Muscle of leg (tissue), 16 donors: ENCODE measurements at places on chromosomes 3 and 15.

DNA sequence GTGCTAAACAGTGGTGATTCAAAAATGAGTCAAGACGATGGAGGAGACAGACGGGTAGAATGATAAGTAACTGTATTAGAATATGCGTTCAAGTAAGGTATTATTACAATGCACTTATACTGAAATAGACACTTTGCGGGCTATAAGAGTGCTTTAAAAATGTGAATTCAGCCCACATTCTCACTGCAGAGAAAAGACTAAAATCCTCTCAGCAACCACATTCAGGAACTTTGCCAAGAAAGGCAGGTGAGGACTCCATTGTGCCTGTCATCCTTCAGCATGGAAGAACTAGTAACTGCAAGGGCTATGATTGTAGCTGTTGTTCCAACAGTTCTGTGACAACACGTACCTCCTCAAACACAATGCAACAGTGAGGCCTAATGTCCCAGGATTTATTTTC, 272.0 kb downstream of the RORA start:
- no peak for DNase-seq

DNA sequence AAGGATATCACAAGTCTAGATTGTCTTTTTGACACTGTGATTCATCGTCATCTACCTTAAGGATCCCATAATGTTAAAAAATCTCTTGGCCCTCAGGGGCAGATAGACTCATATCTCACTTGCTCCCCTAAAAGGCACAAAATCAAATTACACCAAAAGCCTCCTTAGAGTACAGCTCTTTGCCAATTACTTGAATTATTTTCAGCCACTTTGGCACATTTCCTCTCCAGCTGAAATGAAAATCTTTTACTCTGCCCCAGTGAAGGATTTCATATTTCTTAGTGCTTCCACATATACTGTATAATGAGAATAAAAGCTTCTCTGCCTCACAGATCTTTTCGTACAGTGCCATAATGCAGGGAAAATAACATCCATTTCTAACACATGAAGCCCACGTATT, 190.7 kb upstream of the GBE1 start:
- DNase-seq: peak; percentile 80

DNA sequence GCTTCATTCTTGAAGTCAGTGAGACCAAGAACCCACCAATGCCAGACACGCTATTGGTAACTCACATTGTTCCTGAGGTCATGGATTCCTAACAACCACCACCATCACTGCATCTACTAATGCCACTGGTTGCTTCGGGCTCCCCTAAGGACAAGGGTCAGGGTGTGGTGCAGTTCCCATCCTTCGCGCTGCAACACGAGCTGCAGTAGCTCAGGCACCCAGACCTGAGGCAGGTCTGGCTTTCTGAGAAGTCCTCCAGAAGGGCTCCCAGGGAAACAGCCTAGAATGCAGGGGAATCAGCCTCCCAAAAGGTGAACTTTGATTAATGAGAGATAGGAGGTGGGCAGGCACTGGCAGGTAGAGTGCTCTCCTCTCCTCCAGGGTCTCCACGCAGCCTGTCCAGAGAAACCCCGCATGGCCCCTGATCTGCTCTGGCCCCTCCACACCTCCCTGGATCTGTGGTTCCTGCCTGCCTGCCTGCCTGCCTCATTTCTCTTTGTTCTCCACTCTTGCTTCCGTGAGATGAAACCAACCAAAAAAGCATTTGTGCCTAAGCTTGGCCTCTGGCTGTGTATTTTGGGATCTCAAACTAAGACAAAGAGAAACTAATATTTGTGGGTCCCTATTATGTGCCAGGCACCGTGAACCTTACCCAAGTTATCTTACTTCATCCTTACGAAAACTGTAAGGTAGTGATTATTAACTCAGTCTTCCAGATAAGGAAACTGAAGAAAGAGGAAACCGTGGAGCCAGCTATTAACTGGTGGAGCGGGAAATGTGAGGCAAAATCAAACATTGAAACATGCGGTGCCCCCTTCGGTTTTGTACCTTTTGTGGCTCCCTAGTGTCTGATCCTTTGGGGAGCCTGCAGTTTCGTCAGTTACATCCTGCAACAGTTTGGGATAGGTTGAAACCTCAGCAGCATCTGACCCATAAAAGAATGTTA, 43.9 kb upstream of the USP3 start:
- DNase-seq: no peak

GRCh38 chr3:117264204-117264994, 554.8 kb downstream of the TUSC7 start:
- DNase-seq: no peak

- DNase-seq: no peak
Observed at GRCh38 chr3:14581334-14582044, 41.3 kb upstream of the GRIP2 start.

DNA sequence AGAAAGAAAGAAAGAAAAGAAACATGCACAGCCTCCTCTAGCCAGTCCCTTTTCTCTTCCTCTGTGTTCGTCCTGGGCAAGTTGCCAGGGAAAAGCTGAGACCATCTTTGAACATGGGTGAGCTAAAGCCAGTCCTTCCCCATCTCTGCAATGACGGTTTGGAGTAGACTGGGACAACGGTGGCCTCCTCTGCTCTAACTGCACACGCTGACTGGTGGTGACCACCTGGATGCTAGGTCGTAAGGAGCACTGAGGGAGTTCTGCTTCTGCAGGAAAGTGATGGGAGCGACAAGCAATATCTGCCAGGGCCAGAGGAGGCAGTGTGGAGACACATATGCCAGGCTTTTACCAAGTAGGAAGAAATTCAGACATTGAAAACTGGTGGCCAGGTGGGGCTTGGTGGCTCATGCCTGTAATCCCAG, 111.7 kb downstream of the NUP210 start:
- peak; percentile 39 for DNase-seq

DNA sequence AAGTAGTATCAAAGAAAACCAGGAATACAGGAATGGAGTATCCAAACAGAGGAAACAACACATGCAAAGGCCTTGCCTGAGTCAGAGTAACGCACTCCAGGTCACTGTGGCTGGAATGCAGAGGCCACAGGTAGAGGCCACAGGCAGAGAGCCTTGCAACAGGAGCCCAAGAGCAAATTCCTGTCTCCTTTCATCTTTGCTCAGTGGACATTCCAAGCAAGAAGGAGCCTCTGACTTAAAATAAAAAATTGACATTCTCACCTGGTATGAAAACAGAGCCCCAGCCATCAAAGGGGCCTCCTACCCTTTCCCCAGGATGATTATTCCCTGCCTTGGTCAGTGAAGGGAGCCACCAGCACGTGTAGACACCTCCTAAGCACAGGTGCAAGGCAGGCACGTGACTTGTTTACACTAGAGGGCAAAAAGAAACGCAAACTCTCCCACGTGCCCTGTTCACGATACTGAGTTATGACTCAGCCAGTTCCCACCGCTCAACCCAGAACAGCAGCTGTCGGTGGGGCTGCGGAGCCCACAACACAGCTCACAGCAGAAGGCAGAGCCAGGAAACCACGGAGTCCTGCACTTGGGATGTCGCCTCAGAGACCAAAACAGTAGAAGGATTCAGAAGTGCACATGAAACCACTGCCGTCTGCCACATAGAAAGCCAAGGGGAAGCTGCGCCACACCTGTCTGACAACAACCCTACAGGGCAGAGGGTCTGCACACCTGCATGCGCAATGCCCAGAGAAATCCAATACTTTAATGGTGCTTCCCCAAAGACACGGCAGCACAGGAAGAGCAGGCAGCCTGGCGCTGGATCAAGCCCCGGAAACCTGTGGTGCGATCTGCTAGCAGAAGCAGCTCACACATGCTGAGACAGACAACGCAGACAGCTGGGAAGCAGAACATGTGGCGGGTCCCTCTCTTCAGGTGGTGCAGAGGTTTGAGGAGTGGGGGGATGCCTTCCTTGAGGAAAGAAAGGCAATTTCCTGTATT, 52.1 kb downstream of the ITGB5 start:
- DNase-seq: peak; percentile 80

DNA sequence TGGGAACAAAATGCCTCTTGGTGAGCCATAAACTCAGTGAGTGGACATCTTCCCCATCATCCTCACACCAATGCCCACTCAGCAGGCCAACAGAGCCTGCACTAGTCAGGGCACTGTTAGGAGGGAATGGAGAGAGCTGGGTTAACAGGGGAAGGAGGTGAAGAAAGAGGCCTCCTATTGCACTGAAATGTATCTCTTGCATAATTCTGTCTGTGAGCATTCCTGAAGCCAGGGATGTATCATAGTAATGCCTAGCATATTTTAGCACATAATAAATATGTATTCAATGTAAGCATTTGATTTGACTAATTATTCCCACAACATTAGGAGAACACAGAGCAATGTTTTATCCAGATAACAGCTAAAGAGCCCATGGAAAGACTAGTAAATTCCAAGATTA, 81.2 kb downstream of the ANO10 start:
- no peak for DNase-seq

DNA sequence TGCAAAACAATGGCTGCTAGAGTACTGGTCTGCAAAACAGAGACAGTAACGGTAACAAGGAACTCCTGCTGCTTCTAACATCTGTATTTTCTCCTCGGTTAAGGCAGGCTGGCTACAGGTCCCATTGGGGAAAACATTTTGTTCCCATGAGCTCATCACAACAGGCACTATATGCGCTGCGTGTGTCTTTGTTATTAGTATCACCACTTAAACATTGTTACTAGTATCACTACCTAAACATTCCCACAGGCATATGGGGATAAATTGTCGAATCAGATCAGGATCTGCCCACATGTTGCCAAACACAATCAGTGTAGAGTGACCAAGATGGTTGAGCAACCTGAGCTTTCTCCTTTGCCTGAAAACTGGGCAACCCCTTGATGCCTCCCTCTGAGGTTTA, 77.2 kb downstream of the TOP2B start:
- DNase-seq: no peak

DNA sequence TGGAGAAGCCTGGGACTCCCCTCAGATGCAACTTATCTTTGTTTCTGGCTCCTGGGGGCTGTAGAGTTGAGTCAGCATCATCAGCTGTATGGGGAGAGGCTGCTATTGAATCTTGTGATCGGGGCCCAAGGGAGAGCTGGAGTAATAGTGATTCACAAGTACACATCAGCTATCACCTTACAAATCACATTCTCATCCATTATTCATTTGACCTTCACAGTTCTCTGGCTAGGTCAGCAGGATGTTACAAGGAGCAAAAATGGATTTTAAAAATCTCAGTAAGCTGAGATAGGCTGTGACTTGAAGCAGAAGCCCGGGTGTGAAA, 175.0 kb downstream of the OPA1 start:
- no peak for DNase-seq

- no peak for DNase-seq
Observed at GRCh38 chr15:50558012-50558411, 11.5 kb upstream of the USP50 start.

GRCh38 chr3:158337110-158337509, 227.2 kb downstream of the RSRC1 start:
- peak; percentile 3 for DNase-seq

DNA sequence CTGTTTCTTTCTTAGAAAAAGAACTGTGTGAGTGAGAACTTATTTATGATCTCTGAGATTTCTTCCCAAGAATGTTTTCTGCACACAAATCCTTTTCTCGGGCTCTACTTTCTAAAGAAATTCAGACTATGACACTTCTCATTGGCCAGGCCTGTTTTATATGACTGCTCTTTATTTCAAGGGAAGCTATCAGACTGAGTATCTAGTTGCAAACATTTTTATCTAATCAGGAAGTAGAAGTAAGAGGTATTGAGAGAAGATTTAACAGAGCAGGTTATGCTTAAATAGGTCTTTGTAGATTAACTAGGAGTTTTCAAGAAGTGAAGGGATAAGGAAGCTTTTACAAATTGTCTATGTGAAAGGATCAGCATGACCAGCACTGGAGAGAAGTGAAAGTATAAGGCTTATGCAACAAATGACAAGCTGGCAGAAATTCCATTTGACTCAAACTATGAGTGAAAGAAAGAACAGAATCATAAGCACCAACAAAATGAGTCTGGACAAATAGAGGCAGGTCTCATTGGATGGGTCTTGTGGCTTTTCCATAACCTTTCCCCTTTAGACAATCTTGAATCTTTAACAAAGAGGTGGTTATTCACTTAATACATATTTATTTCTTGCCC, 71.9 kb upstream of the CHL1 start:
- DNase-seq: no peak

DNA sequence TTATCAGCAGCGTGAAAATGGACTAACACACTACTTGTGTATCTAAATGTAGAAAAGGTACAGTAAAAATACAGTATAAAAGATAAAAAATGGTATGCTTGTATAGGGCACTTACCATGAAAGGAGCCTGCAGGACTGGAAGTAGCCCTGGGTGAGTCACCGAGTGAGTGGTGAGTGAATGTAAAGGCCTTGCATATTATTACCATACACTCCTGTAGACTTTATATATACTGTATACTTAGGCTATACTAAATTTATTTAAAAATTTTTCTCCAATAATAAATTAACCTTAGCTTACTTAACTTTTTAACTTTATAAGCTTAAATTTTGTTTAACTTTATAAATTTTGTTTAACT, 67.2 kb upstream of the TSPAN3 start:
- no peak for DNase-seq

DNA sequence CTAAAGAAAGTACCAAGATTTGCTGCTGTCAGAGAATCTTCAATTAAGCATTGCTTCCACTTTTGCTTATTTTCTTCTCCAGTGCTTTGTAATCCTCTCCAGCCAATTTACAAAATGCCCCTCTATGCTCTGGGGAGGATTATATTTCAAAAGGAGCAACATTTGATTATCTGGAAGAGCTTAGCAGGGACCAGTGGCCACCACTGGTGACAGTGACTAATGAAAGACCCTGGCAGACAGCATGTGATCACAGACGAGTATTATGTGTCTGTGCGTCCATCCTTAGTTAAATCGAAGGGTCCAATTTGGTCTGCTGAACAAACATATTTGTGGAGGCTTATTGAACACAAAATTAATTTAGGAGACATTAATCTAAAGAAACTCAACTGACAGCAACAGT, 152.6 kb downstream of the ZNF621 start:
- DNase-seq: no peak

DNA sequence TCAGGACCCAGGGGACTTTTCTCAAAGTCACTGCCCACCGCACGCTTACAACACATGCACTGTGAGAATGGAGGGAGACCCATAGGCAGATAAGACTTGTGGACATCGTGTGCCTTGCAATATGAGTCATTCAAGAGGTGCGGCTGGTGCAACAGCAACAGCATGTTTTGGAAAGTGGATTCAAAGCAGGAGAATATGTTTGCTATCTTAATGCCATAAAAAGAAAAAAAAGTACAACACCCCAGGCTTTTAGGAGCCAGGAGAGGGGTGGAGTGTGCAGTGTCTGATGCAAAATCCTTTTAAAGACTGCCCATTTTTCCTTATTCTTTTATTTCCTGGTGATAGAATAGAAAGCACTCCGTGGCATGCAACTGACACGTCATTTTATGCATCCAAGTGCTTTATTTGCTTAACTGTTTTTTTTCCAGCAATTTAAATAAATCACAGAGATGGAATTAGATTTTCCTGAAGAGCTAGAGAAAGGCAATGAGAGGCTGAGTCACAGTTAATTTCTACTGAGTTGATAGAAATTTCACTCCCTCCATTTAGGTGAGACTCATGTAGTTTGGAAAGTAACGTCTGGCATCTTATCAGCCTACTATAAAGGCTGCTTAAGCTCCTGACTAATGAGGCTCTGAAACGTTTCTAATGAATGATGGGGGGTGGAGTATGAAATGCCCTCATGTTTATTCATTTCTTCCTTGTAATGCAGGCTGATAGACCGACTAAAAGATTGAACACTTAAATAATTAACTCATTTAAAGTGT, 96.4 kb downstream of the NSUN3 start:
- DNase-seq: no peak

- DNase-seq: peak; percentile 64
Observed at GRCh38 chr3:52109611-52110301, 44.5 kb downstream of the POC1A start.
